ENCODE measurements at places on chromosomes 1 and 21.

GRCh38 chr1:235019961-235020360, 108.7 kb downstream of the TOMM20 start:
- DNase-seq = no peak

GRCh38 chr1:185929776-185930175, 195.6 kb downstream of the HMCN1 start:
- DNase-seq = no peak

DNA sequence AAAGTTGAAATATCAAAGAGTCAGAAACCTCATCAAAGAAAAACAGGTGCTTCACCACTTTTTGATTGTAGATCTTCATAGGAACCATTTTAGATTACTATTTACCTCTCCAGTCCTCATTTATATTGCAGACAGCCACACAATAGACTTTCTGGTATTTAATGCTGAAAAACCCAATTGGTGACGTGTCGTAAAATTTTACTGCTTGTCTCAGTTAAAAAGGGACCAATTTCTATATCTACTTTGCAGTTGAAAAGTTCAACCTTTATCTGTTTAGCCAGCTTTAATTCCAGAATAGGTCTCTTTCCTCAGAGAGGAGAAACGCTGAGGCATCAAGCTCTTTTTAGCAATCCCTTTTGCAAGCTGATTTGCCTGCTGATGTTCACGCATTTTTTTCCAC, 1722.4 kb downstream of the PLA2G4A start:
- no peak for DNase-seq

DNA sequence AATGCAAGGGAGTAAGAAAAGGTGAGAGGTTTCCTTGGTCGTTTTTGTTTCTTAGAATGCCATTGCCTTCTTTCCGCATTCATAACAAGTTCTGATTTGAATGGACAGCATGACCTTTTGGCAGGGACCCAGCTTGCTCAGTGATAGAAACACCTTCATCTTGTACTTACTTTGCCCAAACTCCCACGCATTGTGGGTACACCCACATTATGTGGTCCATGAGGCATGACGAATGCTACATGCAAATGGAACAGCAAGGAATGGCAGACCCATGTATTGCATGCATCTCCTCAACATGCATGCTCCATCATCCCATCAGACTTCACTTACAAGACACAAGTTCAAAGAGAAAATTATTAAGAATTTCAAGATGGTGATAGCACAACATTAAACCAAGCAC, 102.8 kb downstream of the CDC7 start:
- peak; percentile 11 for DNase-seq

DNA sequence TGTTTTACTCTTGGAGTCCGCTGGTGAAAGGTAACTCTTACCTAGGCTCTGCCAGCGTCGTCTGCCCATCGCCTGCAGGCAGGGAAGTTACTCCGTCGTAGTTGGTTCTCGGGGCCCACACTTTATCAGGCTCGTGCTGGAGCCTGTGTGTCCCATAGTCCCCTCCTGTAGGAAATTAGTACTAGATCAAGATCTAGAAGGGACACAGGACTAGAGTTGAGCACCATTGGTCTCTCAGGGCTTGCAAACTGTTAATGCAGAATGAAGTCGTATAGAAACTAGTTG, 940 bp downstream of the SRRM1 start:
- DNase-seq = no peak

DNA sequence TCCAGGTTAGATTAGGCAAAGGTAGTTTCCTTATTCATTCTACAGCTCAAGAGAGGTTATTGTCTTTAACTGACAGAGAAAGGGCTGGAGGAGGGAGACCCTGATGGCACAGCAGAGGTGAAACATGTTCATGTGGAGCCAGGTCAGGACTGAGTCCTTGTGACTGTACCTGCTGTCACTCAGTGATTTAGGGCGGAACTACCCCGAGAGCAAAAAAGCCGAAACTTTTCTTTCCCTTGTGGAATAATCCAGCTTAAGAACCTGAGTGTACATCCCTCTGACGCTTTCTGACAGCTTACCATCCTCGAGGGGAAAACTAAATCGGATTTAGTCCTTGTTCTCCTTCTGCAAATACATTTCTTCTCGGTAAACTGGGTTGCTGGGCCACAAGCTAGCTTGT, 273.2 kb downstream of the BACH1 start:
- DNase-seq = no peak

DNA sequence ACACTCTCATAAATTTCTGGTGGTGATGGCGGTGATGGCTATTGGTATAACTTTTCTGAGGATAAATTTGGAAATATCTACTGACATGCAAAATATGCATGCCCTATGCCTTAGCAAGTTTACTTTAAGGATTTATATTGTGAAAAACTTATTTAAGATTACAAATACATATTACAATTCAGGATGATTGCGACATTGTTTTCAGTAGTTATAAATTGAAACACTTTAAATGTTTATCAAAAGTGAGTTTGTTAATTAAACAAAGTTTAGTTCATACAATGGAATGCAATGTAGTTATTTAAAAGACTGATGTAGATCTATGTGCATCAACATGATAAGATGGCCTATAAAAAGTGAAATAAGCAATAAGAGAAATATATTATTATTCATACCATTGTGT, 331.3 kb upstream of the NR5A2 start:
- no peak for DNase-seq

- no peak for DNase-seq
These were observed 226.3 kb upstream of the ADGRL2 start for GRCh38 chr1:81574408-81574807.

GRCh38 chr1:197360068-197360467, 92.0 kb downstream of the CRB1 start:
- no peak for DNase-seq

- DNase-seq = no peak
These were observed 84.1 kb upstream of the CCDC190 start for GRCh38 chr1:162944974-162945674.

GRCh38 chr1:178038372-178038771, 55.5 kb upstream of the RASAL2 start:
- no peak for DNase-seq

- no peak for DNase-seq
These were observed 406.2 kb downstream of the PTPRU start for GRCh38 chr1:29642519-29642918.
